Fibroblast of villous mesenchyme (primary cell): ENCODE measurements at places on chromosomes 12 and 14. TPM values are rescaled to one million over a fixed set of nuclear protein-coding genes. Genes with fewer than 3 reads are reported as not detected.

The NDRG2 gene
- 1.3 TPM in 1 of 2 replicates, not detected in the other for total RNA-seq

GRCh38 chr12:104852102-104852501, 106.0 kb downstream of the SLC41A2 start:
- no peak for DNase-seq

GRCh38 chr14:90061685-90062126, at the start of gene KCNK13:
KCNK13 (plus strand) TSS chr14:90061994; CDS start chr14:90062206, 212 bp downstream.
- no peak for DNase-seq

GRCh38 chr12:90510948-90511347, 444.0 kb downstream of the CCER1 start:
- DNase-seq = peak; percentile 21

DNA sequence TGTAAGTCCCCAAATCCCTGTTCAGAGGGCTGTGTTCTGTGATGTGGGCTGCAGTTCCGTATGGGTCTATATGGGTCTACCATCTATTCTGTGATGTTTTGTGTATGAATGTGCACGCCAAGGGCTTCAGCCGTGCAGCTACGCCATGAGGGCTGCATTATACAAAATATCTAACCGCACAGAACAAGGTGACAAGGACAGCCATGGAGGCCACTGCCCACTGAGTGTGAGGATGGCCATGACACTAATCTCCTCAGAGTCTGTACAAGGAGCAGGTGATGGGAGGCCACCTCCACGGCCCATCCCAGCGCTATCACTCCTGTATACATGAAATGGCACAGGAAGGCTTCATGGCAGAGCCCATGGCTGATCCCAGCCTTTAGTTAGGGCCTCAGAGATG, 102.0 kb downstream of the DICER1 start:
- no peak for DNase-seq

- DNase-seq = no peak
Observed at GRCh38 chr12:12405882-12406281, 49.0 kb downstream of the BORCS5 start.

DNA sequence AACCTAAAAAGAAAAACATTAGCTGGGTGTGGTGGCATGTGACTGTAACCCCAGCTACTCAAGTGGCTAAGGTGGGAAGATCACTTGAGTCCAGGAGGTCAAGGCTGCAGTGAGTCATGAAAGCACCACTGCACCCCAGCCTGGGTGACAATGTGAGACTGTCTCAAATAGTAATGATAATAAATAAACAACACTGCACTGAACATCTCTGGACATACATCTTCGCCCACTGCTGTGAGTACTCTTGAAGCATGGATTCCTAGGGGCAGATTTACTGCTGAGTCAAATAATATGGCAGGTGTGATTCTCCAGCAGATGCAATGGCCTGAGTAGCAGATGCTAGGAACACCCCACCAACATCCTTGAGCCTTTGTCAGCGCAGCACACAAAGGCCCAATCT, 23.6 kb downstream of the ABCB9 start:
- no peak for DNase-seq

- peak; percentile 49 for DNase-seq
Observed at GRCh38 chr12:28424965-28425364, 234.7 kb downstream of the CCDC91 start.

The CLEC2B gene
- total RNA-seq = 40.6 and 47.9 TPM in 2 replicates

GRCh38 chr12:1815814-1816729, 4.3 kb upstream of the LRTM2 start:
- DNase-seq = peak; percentile 36

GRCh38 chr12:47321436-47321835, 241.7 kb upstream of the AMIGO2 start:
- DNase-seq = no peak

GRCh38 chr12:112939761-112940381, 1.6 kb downstream of the OAS3 start:
- no peak for DNase-seq

DNA sequence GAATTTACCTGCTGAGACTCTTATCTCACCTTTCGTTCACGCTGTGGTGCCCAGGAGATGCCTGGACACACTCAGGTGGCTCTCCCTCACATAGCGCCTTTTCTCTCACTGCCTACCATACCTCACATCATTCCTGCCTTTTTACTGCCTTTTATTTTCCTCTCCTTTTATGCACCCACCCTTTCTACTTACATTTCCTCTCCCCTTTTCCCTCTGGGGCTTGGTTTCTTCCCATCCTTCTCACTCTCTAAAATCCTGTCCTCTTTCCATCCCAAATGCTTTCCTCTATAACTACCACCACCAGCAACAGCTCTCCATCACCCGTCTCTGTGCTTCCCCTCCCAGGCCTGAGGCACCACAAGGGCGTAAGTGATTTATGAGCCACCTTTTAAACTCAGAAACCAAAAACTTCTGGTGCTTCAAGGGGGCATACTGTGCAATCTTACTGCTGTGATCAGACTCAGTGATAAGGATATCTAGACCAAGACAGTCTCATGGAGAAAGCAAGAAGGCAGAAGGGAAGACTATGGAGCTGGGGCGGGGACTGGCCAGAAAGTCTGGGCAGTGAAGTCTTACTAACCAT, 32.7 kb upstream of the SMUG1 start:
- no peak for DNase-seq

DNA sequence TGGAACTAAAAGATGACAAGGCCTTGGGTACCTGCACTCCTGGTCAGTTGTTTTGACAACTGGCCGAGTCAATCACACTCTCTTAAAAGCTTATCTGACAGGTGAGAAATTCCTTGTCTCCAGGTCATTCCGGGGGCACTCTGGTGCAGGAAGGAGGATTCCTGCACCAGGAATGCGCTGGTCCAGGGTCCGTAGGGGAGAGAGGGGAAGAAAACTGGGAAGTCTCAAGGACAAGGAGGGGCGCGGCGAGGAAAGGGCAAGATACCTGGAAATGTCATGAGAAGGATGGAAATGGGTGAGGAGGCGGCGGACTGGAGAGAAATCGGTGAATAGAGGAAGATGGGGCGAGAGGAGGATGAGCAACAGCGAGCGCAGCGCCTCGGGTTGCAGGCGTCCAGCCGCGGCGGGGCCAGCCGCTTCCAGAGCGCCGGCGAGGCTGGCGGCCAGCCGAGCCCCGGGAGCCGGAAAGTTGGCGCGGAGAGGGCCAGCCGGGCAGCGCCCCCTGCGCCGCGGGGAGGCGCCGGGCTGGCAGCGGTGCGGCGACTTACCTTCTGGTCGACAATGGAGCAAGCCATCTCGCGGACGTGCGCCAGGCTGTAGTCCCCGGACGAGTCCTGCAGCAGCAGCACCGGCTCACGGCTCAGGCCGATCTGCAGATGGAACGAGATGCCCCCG, 809 bp downstream of the PRKD1 start:
- peak; percentile 33 for DNase-seq

The EXOC3L4 gene
- under 0.01 TPM in 1 of 2 replicates, not detected in the other for total RNA-seq

The GPRC5D gene
- not detected in 2 replicates for total RNA-seq

- no peak for DNase-seq
Observed at GRCh38 chr12:112887550-112887949, 19.2 kb upstream of the OAS1 start.

GRCh38 chr12:26028953-26029735, 70.7 kb downstream of the RASSF8 start:
- peak; percentile 73 for DNase-seq
